ENCODE measurements at places on chromosomes 4 and X.
A peak's percentile ranks its signal among the peaks of the same experiment; 100 is the strongest.

DNA sequence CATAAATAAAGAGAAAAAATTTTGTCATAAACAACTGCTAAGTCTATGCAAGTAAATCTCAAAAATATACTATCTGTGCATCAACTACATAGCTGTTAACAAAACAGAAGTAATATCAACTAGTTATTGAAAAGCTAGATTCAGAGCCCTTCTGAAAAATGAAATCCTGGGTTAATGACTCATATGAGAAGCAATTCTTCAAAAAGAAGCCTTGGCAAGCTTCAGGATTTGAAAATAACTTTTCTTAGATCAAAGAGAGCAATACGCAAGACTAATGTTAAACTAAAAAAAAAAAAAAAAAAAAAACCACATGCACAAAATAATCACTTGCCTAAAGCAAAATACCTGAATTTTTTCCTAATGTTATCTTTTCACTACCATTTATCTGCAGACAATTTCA is 566.1 kb upstream of the BOD1L1 start:
- no peak for DNase-seq

DNA sequence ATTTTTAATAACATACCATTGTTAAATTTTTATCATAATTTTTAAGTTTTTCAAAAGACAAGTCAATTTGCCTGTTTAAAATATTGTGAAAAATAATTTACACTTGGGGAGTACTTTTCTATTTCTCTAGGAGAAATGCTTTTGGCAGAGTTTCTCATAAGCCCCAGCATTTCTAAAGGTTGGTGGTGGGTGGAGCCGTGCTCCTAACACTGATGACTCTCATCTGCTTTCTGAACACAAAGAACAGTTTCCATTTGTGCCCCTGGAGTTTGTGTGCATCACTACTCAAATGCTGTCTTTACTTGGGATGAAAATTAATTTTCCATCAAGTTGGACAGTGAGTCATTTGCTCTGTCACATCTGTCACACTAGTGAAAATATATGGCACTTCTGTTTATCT is 57.6 kb downstream of the TNIP2 start:
- no peak for DNase-seq

- no peak for DNase-seq
Observed at GRCh38 chrX:68821616-68822015, 7.2 kb upstream of the EFNB1 start.

- DNase-seq, result peak; percentile 33
Observed at GRCh38 chrX:82748906-82749505, 759.1 kb upstream of the POU3F4 start.

DNA sequence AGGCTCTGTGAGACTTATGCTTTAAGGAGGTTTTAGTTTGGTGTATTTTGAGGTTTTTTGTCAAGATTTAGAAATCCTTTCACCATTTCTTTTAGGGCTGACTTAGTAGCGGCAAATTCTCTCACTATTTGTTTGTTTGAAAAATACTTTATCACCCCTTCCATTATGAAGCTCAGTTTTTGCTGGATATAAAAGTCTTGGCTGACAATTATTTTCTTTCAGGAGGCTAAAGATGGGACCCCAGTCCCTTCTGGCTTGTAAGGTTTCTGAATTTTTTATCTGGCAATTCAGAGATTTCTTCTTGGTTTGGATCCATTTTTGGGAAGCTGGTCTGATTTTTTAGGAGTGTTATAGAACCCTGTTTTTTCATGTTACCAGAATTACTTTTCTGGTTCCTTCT is 88.5 kb downstream of the ACTRT1 start:
- no peak for DNase-seq

- no peak for DNase-seq
Observed at GRCh38 chrX:16658284-16658683, 8.3 kb downstream of the S100G start.

GRCh38 chr4:150619042-150619441 is 37.1 kb downstream of the MAB21L2 start:
- DNase-seq, result peak; percentile 13

- DNase-seq, result no peak
Observed at GRCh38 chr4:185379326-185380295, 16.1 kb downstream of the LRP2BP start.

- DNase-seq, result no peak
Observed at GRCh38 chrX:153450114-153450948, 4.5 kb upstream of the TREX2 start.

DNA sequence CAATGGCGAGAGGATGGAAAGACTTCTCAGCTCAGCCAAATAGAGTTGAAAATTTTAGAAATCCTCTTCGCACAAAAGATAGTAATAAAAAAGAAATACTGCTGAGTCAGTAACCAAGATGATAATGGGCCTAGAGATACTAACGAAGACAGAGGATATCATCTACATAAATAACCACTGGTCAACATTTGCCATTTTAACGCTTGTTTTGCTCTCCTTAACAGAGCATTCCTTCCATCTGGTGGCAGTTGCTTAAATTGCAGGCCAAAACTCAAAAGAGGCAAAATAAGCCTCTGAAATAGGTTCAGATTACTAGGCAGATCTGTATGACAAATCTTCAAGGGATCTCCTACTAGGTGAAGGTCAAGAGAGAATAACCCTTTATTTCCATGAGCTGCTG is 51.7 kb upstream of the MCF2 start:
- DNase-seq, result peak; percentile 18

DNA sequence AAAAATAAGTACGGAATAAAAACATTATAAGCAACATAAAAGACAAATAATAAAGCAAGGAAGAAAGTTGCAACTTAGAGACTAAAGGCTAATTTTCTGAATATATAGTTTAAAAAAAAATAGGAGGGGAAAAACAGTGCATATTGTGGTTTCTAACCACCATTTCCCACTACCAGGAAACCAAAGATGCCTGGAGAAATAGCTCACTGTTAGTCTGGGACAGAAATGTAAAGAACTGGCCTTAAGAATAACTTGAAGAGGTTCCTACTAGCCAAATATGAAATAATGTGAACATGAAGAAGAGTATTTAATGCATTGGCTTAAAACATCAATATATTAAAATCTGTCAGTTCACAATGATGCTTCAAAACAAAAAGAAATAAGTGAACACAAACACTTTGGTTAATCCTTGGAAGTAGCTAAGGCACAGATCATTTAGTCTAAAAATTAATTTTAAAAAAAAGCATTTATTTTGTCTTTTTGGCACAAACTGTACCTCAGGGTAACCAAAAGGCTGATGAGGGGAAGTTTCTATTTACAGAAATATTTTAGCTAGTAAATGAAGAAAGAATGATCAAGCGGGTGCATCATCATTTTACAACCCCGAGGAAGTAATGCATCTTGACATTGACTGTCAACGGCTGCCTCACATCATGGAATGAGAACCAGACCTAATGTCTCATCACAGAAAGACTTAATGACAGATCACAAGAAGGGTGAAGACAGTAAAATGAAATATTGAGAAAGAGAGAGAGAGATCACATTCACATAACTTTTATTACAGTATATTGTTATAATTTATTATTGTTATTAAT is 297.2 kb upstream of the LDB2 start:
- no peak for DNase-seq

GRCh38 chr4:168832763-168833575 is 177.1 kb downstream of the CBR4 start:
- DNase-seq, result no peak

- peak; percentile 95 for DNase-seq
Observed at GRCh38 chrX:19682712-19683331, 167.5 kb upstream of the MAP3K15 start.

- no peak for DNase-seq
Observed at GRCh38 chrX:40570346-40571093, 10.2 kb upstream of the ATP6AP2 start.

- no peak for DNase-seq
Observed at GRCh38 chr4:80592950-80593349, 257.4 kb downstream of the CFAP299 start.

DNA sequence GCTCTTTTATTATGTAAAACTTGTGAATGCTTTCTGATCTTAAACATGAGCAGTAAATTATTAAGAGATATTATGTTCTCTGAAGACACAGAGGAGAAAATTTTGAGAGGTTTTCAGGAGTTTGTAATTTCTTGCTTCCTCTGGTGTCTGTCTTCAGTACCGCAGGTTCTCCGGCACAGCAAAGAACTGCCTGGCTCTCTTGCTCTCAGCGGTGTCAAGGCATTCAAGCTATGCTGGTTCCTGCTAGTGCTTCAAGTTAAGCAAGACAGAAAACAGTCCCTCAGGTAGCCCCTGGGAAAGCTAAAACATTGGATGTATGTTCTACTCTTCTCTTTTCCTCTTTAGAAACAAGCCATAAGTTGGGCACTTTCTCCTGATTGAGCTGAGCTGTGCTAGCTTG is 120.2 kb upstream of the CENPE start:
- no peak for DNase-seq

- DNase-seq, result peak; percentile 71
Observed at GRCh38 chrX:38236901-38237615, 16.4 kb upstream of the SRPX start.

DNA sequence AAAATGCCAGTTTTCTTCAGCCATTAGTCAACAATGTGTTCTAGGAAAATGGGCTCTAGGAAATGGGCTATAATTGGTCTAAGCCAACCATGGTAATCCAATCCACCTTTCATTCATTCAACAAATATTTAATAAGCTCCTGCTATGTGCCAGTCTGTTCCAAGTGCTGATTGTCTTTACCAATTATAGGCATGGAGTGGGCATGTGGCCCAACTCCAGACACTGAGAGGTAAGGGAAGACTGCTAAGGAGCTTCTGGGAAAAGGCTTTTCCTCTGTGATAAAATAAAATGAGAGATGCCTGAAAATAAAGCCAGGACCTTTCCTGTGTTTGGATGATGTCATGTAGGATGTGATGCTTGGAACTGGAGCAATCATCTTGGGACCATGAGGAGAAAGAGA is 43.3 kb downstream of the HOPX start:
- DNase-seq, result peak; percentile 11

DNA sequence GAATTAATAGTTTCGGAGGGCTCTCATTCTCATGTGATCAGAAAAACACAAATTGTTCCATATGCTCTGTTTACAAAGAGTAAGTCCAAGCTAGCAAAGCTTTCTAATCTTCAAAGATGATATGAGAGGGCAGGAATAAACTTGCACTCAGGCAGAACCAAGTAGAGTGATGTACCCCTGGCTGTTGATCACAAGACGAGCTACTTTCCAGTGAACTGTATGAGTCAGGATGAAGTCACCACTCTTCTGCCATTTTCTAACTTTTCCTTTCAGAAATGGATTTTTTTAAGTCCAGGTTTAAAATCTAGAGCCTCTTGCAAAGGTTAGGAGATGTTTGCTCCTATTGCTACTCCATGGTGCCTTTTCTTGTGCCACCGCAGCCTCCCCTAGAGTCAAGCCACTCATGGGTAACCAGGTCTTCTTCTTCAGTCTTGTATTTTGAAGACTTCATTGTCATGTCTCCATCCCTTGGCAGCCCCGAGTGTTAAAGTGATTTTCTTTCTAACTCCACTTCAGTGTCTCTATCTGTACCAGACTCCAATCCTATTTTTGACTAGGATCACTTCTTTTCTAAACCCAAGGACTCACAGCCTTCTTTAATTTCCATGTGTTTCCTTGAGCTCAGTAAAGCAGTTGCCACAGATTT is 171.9 kb upstream of the GALNT7 start:
- DNase-seq, result peak; percentile 27

DNA sequence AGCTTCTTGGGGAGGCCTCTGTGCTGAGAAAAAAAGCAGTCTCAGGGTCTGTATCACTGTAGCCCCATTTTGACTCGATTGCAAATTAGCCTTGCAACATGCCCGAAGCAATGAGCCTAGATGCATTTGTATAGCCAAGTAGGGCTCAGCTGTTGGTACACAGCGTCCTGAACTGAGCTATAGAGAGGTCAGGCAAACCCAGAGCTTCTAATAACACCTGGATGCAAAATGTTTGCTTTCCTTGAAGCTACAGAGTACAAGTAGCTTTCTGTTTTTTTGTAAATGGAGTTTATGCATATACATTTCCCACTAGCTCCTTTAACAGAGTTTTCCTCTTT is 87.8 kb downstream of the PLAC1 start:
- no peak for DNase-seq

DNA sequence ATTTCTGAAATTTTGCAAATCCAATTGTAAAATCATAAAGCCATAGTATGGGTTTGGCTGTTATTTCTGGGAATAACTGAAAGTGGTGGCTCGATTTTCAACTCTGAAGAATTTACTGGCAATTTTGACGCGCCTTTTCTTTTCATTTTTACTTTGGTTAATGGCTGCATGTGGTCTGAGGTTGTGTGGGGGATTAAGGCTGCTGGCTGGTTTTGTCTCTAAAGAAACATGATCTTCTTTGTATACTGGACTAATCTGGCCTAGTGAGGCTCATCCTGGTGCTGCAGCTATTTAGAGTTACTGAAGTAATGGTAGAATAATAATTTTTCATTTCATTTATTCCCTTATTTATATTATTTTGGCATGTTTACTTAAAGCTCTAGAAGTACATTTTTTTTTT is 164.0 kb downstream of the RNF150 start:
- no peak for DNase-seq

DNA sequence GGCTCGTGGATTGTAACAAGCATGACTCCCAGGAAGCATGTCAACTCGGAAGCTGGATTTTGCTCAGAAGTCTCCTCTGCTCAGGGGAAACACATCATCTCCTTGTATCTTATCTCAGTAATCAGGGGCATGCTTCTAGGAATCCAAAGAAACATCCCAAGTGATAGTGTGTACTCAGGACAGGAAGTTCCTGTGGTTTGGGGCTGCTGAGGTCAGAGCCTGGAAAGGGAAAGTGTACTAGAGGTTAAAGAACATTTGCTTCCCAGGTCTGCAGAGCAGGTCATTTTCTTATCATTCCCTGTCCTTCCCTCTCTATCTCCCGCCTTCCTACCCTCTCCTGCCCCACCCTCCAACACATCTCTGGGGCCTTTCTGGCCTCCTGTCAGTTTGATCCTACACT is 38.8 kb downstream of the SLC34A2 start:
- no peak for DNase-seq

DNA sequence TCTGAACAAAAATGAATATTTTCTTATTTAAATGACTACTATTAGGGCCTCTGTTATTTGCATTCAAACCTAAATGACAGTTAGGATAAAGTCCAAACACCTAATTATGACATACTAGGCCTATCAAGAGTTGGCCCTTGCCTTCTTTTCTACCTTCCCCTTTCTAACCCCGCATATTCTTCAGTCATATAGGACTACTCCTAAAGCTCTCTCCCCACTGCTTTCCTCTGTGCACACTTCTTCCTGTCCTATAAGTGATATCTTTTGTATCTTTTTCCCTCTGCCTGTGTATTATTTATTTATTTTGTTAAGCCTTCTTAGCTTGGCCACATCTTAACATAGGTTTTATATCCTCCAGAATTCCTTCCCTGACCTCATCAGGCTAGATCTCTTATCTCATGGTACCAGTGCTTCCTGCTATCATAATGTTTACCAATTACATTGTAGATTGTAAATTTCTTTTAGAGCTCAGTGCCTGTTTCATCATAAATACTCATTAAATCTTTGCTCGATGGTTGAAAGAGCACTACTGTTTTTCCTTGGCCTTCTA is 22.5 kb downstream of the ERVMER34-1 start:
- DNase-seq, result no peak

Measured in fibroblast of gingiva (primary cell).